Muscle of leg (tissue), 16 donors: ENCODE measurements at places on chromosomes 2 and 18. TPM values are rescaled to one million over a fixed set of nuclear protein-coding genes. Genes with fewer than 3 reads are reported as not detected.

- peaks cover 7% of the 10 kb centered on the region for H3K4me1 ChIP-seq
- H3K4me3 ChIP-seq, result no peak overlapping the region
- DNase-seq, result no peak
- no peak overlapping the region for H3K27ac ChIP-seq
- no peaks in the 10 kb centered on the region for H3K36me3 ChIP-seq
Measured at GRCh38 chr2:201996679-201997314, 36.9 kb upstream of the FZD7 start.

- H3K36me3 ChIP-seq, result no peaks in the 10 kb centered on the region
- no peak overlapping the region for H3K27ac ChIP-seq
- no peak overlapping the region for H3K4me3 ChIP-seq
- H3K4me1 ChIP-seq, result no peaks in the 10 kb centered on the region
Measured at GRCh38 chr2:209648714-209649113, 122.9 kb upstream of the UNC80 start.

GRCh38 chr2:26298638-26299393 is 47.1 kb upstream of the SELENOI start:
- peak overlapping the region; percentile 74 for H3K27ac ChIP-seq
- H3K4me3 ChIP-seq, result peak overlapping the region; percentile 54
- peaks cover 2% of the 10 kb centered on the region for H3K36me3 ChIP-seq
- DNase-seq, result peak; percentile 69
- peaks cover 3% of the 10 kb centered on the region for H3K27me3 ChIP-seq

- H3K4me3 ChIP-seq, result no peak overlapping the region
- no peaks in the 10 kb centered on the region for H3K4me1 ChIP-seq
- no peak overlapping the region for H3K27ac ChIP-seq
Measured at GRCh38 chr2:169448316-169448715, 31.0 kb upstream of the BBS5 start.

GRCh38 chr2:214547931-214548330 is 137.1 kb downstream of the VWC2L start:
- H3K36me3 ChIP-seq, result no peaks in the 10 kb centered on the region
- H3K27me3 ChIP-seq, result no peaks in the 10 kb centered on the region
- H3K4me1 ChIP-seq, result no peaks in the 10 kb centered on the region
- no peak overlapping the region for H3K27ac ChIP-seq
- no peak overlapping the region for H3K4me3 ChIP-seq
- DNase-seq, result no peak

- H3K4me3 ChIP-seq, result no peak overlapping the region
- H3K4me1 ChIP-seq, result peaks cover 5% of the 10 kb centered on the region
- no peak overlapping the region for H3K27ac ChIP-seq
- H3K27me3 ChIP-seq, result no peaks in the 10 kb centered on the region
Measured at GRCh38 chr18:58531236-58531635, 97.7 kb downstream of the ALPK2 start.

DNA sequence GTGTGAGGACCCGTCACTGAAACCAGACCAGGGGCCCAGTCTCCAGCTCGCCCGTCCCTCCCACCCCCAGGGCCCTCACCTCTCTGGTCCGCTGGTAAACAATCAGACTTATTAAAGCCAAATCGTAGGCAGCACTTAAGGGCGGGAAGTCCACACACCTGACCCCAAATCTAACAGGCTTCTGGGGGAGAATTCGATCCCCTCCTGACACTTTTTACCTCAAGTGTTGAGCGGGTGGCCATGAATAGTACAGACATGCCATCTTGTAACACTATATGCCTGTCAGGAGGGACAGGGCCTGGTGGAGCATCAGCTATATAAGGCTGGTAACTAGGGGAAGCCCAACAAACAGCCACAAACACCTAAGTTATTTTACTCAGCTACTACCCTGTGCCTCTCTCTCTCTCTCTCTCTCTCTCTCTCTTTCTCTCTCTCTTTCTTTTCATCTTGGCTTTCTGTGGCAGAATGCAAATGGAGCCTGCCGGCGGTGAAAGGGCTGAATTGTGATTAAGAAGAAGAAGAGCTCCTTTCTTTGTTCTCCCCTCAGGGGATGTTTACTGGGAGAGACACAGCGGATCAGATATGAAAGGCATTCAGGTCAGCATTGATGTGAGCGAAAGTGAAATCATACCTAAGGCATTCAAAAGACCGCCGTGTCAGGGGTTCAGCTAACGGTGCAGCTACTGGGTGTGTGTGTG is 9.5 kb downstream of the ZEB2 start:
- peak overlapping the region; percentile 97 for H3K27ac ChIP-seq
- peak overlapping the region; percentile 76 for H3K4me3 ChIP-seq
- peaks cover 32% of the 10 kb centered on the region for H3K36me3 ChIP-seq

DNA sequence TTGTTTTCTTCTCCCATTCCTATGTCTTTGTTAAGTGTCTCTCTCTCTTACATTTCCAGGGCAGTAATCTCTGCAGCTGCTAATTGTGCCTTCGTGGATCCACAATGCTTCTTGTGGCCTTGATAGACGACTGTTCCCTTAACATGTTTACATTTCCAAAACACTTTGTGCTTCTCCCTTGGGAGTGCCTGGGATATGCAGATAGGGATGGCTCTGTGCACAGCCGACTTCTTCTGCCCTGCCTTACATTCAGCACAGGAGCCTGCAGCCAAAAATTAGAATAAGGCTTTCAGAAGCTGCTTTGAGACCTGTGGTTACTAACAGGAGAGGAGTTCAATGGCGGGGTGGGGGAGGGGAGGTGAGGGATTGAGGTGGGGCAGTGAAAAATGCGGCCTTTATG is 328.9 kb downstream of the TDRD15 start:
- H3K27ac ChIP-seq, result no peak overlapping the region
- no peaks in the 10 kb centered on the region for H3K36me3 ChIP-seq
- no peak for DNase-seq
- H3K4me3 ChIP-seq, result no peak overlapping the region

GRCh38 chr18:80159713-80160636 is 50.9 kb downstream of the ADNP2 start:
- H3K36me3 ChIP-seq, result no peaks in the 10 kb centered on the region
- no peaks in the 10 kb centered on the region for H3K27me3 ChIP-seq
- H3K4me3 ChIP-seq, result no peak overlapping the region
- no peaks in the 10 kb centered on the region for H3K4me1 ChIP-seq
- DNase-seq, result no peak

GRCh38 chr2:206031162-206031784 is 54.7 kb downstream of the INO80D start:
- H3K27me3 ChIP-seq, result no peaks in the 10 kb centered on the region
- no peaks in the 10 kb centered on the region for H3K4me1 ChIP-seq
- H3K4me3 ChIP-seq, result no peak overlapping the region
- H3K36me3 ChIP-seq, result peaks cover 19% of the 10 kb centered on the region
- no peak for DNase-seq

GRCh38 chr2:70730730-70731129 is 37.3 kb downstream of the ADD2 start:
- H3K27ac ChIP-seq, result no peak overlapping the region
- H3K27me3 ChIP-seq, result peaks cover 15% of the 10 kb centered on the region
- H3K4me3 ChIP-seq, result no peak overlapping the region

GRCh38 chr2:20184067-20184938 is 40.6 kb downstream of the SDC1 start:
- no peak overlapping the region for H3K4me3 ChIP-seq
- H3K27ac ChIP-seq, result no peak overlapping the region
- no peak for DNase-seq
- H3K36me3 ChIP-seq, result no peaks in the 10 kb centered on the region

DNA sequence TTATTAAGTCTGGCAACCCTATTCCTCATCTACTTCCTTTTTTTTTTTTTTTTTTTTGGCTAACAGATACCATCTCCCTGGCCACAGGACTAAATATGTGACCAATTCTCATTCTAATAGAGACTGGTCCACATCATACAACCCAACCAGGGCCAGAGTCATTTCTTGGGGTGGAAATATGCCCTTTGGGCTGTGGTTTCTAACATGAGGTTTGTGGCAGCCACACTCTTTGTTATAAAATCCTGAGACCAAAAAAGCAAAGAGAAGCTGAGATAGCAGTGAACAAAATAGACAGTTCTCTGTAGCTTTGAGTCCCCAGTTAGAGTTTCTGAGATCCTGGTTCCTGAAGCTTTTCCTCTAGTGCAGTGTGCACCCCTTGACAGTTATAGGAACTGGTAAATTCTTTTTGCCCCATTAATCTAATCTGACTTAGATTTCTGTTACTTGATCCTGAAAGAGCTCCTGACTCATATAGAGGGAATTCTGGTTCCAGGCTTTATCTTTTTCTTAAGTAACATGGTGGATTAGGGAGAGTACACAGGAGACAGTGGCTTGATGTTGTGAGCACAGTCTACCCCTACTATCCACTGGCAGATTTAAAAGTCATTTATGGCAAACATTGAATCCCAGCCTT is 86.8 kb downstream of the MAIP1 start:
- H3K27ac ChIP-seq, result peak overlapping the region; percentile 48
- H3K4me3 ChIP-seq, result no peak overlapping the region
- H3K4me1 ChIP-seq, result peaks cover 13% of the 10 kb centered on the region
- no peak for DNase-seq
- peaks cover 2% of the 10 kb centered on the region for H3K36me3 ChIP-seq

DNA sequence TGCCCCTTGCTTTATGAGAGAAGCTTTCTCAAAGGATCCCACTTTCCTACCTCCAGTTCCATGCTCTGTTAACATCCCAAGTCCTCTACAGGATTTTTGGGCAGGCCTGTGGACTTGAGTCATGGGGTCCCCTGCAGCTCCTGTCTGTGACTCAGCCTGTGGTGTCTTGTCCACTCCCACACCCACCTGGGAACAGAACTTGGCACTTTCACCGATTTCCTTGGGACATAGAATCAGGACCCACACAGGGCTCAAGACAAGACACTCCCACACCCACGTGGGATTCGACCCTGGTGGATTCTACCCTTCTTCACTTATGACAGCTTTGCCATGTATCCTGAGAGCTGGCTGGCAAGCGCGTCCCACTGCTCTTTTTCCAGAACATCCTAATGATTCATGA is 30.7 kb upstream of the HDAC4 start:
- H3K36me3 ChIP-seq, result no peaks in the 10 kb centered on the region
- DNase-seq, result no peak
- no peaks in the 10 kb centered on the region for H3K4me1 ChIP-seq
- no peak overlapping the region for H3K4me3 ChIP-seq
- H3K27ac ChIP-seq, result no peak overlapping the region

DNA sequence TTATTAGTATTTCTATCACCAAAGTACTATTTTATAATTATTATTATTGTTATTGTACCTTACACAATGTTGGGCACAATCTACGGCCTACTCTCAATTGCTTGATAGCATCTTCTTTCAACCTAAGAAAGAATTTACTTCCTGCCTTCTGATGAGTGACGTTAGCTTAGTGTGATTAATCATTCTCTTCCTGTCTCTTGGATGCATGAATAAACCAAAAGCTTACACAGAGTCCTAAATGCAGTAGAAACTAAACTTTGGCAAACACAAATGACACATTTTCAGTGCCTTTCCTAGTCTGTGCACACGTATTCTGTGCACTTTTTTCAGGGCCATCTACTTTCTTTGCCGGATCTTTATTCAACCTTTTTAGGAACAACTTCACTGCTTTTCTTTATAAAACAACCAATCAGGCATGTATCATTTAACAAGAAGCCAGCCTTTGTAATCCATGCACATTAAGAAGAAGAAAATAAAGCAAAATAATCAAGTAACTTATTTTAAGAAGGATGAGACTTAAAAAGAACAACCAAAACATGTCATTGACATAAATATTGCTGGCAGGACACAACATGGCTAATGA is 19.1 kb downstream of the TRAK2 start:
- H3K36me3 ChIP-seq, result peaks cover 3% of the 10 kb centered on the region
- no peaks in the 10 kb centered on the region for H3K27me3 ChIP-seq
- H3K27ac ChIP-seq, result peak overlapping the region; percentile 39
- H3K4me1 ChIP-seq, result peaks cover 10% of the 10 kb centered on the region

GRCh38 chr2:70080610-70081200 is 6.6 kb upstream of the PCBP1 start:
- no peak overlapping the region for H3K27ac ChIP-seq
- H3K4me3 ChIP-seq, result no peak overlapping the region
- H3K36me3 ChIP-seq, result peaks cover 61% of the 10 kb centered on the region

DNA sequence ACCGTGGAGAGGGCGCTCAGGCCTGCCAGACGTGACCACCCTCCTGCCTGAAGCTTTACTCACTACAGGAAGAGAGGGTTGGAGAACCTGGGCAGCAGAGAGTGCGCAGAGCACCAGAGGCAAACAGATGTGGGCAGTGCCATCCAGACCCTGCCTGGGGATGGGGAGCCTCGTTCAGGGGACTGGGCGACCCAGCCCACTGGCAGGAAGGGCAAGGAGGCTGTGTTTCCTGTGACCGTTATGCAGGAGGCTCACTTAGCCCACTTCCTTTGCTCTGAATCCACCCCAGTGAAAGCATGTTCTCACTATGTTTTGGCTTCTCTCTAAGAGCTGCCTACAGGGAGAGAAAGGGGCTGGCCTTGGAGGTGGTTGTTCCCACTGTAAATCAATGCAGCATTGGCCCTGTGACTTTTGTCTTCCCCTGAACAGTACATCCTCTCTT is 23.0 kb upstream of the ACKR3 start:
- no peaks in the 10 kb centered on the region for H3K36me3 ChIP-seq
- H3K4me3 ChIP-seq, result no peak overlapping the region
- no peak overlapping the region for H3K27ac ChIP-seq
- no peak for DNase-seq

DNA sequence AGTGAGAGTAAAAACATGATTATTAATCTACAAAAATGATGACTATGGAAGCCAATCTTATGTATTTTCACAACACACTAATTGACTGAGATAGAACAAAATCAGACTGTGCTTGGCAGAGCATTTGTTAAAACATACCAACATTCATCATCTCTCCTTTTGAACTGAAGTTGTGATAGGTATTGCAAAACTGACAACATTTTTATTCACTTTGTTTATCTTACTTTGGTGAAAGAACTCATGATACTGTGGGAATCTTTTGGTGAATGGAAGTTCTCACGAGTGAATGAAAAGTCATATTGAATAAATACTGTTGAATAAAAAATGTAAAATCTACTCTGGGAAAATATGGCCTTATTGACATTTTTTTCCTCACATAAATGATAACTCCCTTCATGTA is 1430.2 kb upstream of the PIK3C3 start:
- H3K4me3 ChIP-seq, result no peak overlapping the region
- no peak for DNase-seq
- H3K36me3 ChIP-seq, result no peaks in the 10 kb centered on the region
- H3K27ac ChIP-seq, result no peak overlapping the region

Gene SMYD1
- 169 TPM for total RNA-seq

Gene ATP6V1B1
- total RNA-seq, result 0.62 TPM

Gene HOXD1
- 0.71 TPM for total RNA-seq

Gene TUBA4B
- 0.04 TPM for total RNA-seq

Gene HAT1
- total RNA-seq, result 28.3 TPM

Gene CBLN2
- total RNA-seq, result 0.44 TPM

Gene DOK1
- total RNA-seq, result 6.4 TPM

Gene XDH
- under 0.01 TPM for total RNA-seq

Gene ZNF519
- 9.2 TPM for total RNA-seq

Gene LHCGR
- total RNA-seq, result 0.44 TPM
